Pancreas (tissue), 10 donors: ENCODE measurements at places on chromosomes 2 and 18. TPM values are rescaled to one million over a fixed set of nuclear protein-coding genes. Genes with fewer than 3 reads are reported as not detected.

Gene MC4R
- not detected for polyA plus RNA-seq

GRCh38 chr2:238659231-238659630 lies 188.7 kb upstream of the TWIST2 start:
- DNase-seq = no peak

DNA sequence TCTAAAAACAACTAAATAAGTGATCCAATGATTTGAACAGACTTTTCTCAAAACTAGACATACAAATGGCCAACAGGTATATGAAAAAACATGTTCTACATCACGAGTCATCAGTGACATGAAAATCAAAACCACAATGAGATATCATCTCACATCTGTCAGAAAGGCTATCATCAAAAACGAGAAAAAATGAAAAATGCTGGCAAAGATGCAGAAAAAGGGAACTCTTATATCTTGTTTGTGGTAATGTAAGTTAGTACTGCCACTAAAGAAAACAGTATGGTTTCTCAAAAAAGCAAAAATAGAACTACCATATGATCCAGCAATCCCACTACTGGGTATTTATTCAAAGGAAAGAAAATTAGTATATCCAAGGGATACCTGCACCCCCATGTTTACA lies 255.3 kb upstream of the FBXO11 start:
- no peak for DNase-seq

Gene ZC3H15
- 33.2 TPM for polyA plus RNA-seq

DNA sequence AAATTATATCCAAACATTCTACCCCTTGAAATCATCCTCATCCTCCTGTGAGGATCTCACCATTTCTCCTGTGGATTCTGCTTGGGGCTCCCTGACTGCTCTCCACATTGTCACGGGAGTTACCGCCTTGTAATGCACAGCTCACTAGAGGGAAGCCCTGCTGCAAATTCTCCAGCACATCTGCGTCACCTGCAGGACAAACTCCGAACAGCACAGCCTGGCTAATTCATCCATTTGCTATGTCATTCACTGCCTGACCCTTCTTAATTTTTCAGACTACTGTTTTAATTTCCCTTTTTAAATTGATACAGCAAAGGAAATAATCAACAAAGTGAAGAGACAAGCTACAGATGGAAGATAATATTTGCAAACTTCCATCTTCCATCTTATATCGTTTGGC lies 627.4 kb downstream of the FBXO15 start:
- no peak for DNase-seq

Gene DTNB
- 27.8 TPM for polyA plus RNA-seq

DNA sequence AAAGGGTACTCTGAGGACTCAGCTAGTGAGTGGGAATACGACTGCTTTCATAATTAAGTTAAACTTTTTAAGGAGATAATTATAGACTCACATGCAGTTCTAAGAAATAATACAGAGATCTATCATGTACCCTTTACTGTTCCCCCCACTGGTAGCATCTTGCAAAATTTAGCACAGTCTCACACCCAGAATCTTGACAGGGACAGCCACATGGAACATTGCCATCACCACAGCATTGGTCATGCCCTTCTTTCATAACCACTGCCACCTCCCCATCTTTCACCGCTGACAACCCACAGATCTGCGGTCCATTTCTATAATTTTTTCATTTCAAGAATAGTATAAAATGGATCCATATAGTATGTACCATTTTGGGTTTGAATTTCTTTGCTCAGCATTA lies 37.8 kb downstream of the ARHGEF4 start:
- DNase-seq = no peak

- no peak for DNase-seq
Measured at GRCh38 chr2:165843351-165843750, 49.3 kb upstream of the GALNT3 start.

Gene PCARE
- 0.04 TPM for polyA plus RNA-seq

DNA sequence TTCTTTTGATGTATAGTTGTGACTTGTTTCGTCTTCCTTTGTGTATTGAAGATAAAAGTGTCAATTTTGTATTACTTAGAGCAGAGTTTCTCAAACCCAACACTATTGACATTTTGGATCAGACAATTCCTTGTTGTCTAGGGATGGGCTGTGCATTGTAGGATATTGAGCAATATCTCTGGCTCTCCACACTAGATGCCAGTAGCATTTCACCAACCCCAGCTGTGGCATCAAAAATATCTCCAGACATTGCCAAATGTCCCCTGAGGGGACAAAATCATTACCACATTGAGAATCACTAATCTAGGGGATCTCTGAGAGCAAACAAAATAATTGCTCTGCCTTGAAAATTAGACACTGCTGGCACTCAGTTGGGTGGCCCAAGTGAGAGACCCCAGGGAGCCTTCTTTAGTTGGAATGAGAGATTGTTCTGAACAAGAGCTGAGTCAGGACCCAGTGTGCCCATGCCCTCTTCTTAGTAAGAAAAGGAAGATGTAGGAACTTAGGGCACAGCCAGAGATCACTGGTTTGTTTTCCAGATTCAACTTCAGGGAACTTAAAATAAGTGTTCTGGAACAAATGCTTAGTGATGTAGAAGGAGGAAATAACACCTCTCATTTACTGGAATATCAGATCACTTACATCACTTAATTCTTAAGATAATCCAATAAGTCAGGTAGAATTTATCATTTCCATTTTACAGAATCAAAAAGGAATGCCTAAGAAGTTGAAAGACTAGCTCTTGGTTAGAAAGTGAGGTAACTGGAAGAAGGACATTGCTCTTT lies 466.6 kb upstream of the TNP1 start:
- DNase-seq = no peak

- no peak for DNase-seq
Measured at GRCh38 chr2:18063826-18064470, 185.5 kb downstream of the KCNS3 start.

- no peak for DNase-seq
Measured at GRCh38 chr2:240220371-240220770, 79.9 kb upstream of the OTOS start.

Gene SLC16A14
- polyA plus RNA-seq = 0.15 TPM

GRCh38 chr2:168355121-168355520 lies 101.0 kb upstream of the CERS6 start:
- no peak for DNase-seq

Gene CD8B2
- 0.07 TPM for polyA plus RNA-seq

- no peak for DNase-seq
Measured at GRCh38 chr2:234528410-234529148, 31.7 kb upstream of the ARL4C start.

Gene MAP3K20
- 4.4 TPM for polyA plus RNA-seq

- DNase-seq = no peak
Measured at GRCh38 chr2:240245706-240246105, 105.2 kb upstream of the OTOS start.

DNA sequence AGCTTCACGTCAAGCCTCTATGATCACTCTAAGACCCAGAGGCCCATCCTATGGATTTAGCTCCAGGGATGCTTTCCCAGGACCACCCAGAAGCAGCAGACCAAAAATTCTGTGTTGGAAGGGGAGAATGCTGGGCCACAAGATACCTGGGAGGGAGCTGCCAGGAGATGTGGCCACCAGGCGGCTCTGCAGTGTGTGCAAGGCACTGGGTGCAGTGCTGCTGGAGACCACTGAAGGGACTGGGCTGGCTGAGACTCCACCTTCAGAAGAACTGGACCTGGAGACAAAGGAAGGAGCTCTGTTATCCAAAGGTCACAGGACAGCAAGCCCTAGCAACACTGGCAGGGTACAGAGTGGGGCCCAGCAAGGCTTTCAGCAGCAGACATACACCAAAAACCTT lies 34.0 kb downstream of the KANSL3 start:
- DNase-seq = no peak

DNA sequence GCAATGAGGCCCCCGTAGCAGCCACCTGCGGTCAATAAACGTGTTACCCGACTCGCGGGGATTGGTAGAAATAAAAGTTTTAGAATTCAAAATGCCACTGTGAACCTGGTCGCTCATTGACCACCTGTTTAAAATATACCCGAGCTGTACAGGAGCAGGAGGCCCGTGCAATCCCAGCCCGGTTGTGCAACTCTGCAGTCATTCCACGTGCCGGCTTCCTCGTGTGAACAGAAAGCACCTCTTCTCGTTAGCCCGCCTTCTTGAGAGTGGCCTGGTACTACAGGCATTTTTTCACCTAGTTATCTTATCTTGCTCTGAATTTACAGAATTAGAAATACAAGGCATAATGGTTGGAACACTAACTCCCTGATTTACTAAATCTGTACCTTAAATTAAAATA lies 660.7 kb downstream of the GALR1 start:
- no peak for DNase-seq

DNA sequence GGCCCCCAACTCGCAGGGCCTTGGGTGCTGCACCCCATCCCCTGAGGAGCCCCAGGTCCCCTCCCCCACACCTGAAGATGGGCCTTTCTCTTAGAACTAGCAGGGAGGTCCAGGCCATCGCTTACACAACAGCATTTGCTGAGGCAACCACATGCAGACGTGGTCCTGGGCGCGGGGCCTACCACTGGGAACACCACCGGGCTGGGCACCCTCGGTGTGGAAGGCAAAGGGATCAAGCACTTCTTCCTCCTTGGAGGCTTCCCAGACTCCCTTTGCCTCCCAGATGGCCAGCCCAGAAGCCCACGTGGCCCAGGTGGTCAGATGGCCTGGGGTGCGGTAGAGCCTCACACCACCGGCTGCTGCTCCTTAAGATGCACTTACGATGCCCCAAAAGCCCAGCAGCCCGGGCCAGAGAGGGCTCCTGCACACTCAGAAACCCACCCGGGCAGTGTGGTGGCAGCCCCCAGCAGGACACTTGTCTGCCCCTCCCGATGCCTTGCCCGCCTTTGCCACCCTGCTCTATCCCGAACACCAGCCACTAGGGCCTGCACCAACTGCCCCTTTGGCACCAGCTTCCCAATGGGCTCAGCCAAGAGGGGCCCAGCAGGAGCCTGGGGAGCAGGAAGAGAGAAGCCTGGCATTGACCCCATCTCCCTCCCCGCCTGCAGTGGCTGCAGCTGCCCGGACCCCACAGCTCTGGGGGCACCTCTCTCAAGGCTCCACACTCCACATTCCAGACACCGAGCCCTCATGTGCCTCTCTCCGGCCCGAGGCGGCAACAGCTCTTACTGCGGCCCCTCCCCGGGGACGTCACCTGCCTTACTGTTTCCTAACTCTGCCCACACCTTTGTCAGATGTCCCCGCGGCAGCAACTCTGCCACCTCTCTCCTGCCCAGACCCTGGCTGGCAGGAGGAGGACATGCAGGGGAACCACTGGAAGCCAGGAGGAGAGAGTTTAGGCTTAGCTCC lies 13.9 kb upstream of the MLPH start:
- no peak for DNase-seq

Gene RNF144A
- polyA plus RNA-seq = 9.4 TPM

GRCh38 chr2:222447131-222447530 lies 22.8 kb downstream of the SGPP2 start:
- DNase-seq = no peak

- no peak for DNase-seq
Measured at GRCh38 chr2:204340511-204340910, 204.8 kb upstream of the PARD3B start.

DNA sequence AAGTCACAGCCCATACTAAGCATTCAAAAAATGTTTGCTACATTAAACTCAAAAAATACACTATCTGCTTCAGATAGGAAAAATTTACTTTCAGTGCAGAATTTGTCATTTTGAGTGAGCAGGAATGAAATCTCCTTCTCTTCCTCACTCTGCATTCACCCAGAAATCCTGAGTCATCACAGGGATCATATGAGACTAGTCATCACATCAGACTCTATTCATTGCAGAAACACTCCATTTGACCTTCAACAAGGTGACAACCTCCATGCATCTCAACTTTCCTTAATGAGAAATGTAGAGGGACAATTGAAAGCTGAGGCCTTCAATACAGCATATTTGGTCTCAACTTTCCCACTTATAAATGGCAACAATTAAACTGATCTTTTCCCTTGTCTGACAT lies 130.4 kb upstream of the CYP26B1 start:
- no peak for DNase-seq

GRCh38 chr2:220946552-220946951 lies 625.6 kb downstream of the EPHA4 start:
- no peak for DNase-seq

GRCh38 chr2:69279211-69279610 lies 107.8 kb downstream of the GFPT1 start:
- no peak for DNase-seq

Gene MRPL30
- polyA plus RNA-seq = 9.4 TPM

- DNase-seq = no peak
Measured at GRCh38 chr2:191679818-191680600, 2.1 kb downstream of the NABP1 start.
